Activated CD8-positive, alpha-beta T cell treated with anti-CD3 and anti-CD28 coated beads for 36 hours (primary cell): ENCODE measurements at places on chromosomes 13 and 19.

GRCh38 chr13:110533771-110534670 is 27.5 kb downstream of the RAB20 start:
- peaks cover 3% of the 10 kb centered on the region for H3K4me1 ChIP-seq
- no peak overlapping the region for H3K27ac ChIP-seq
- H3K27me3 ChIP-seq = no peaks in the 10 kb centered on the region
- no peaks in the 10 kb centered on the region for H3K36me3 ChIP-seq
- DNase-seq = no peak

GRCh38 chr13:46295491-46296114 is 83.9 kb downstream of the LRRC63 start:
- no peaks in the 10 kb centered on the region for H3K27me3 ChIP-seq
- DNase-seq = peak; percentile 81
- peak overlapping the region; percentile 94 for H3K27ac ChIP-seq

GRCh38 chr19:1829958-1830357 is 17.9 kb upstream of the ATP8B3 start:
- peaks cover 6% of the 10 kb centered on the region for H3K36me3 ChIP-seq
- DNase-seq = no peak
- H3K27ac ChIP-seq = no peak overlapping the region
- no peak overlapping the region for H3K4me3 ChIP-seq
- no peaks in the 10 kb centered on the region for H3K27me3 ChIP-seq

DNA sequence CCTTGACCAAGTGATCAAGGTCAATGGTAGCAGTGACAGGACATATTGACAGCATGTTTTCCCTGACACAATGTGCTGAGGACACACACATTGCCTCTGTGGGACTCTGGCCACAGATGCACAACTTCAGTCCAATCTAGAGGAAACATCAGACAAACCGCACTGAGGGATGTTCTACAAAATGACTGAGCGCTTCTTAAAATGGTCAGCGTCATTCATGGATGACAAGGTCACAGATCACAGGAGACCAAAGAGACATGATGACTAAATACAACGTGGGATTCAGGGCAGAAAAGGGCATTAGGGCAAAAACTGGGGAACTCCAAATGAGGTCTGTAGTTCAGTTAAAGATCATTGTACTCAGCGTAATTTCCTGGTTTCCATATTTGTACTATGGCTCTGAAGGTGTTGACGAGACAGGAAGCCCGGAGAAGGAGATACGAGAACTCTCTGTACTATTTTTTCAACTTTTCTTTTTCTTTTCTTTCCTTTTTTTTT is 20.6 kb downstream of the PBX4 start:
- peak overlapping the region; percentile 74 for H3K4me3 ChIP-seq
- H3K36me3 ChIP-seq = peaks cover 30% of the 10 kb centered on the region
- H3K27ac ChIP-seq = peak overlapping the region; percentile 100
- DNase-seq = peak; percentile 81

DNA sequence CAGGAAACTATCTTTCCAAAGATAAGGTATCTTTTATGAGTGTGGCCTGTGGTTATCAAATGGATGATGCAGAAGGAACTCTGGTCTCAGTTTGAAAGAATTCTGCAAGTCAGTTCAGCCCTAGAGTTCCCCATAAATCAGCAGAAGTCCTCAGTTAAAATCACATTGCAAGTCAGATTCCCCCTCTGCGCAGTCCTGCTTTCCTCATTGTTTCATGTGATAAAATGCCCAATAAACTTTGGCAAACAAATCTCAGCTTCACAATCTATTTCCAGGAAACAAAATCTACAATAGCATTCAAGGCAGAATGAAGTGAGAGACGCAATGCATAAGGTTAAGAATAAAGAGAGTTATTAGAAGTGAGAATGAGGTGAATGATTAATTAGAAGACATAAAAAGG is 216.3 kb upstream of the KLHL1 start:
- no peaks in the 10 kb centered on the region for H3K4me1 ChIP-seq
- no peak overlapping the region for H3K27ac ChIP-seq
- no peaks in the 10 kb centered on the region for H3K36me3 ChIP-seq
- no peak overlapping the region for H3K4me3 ChIP-seq
- DNase-seq = no peak
- H3K27me3 ChIP-seq = no peaks in the 10 kb centered on the region

DNA sequence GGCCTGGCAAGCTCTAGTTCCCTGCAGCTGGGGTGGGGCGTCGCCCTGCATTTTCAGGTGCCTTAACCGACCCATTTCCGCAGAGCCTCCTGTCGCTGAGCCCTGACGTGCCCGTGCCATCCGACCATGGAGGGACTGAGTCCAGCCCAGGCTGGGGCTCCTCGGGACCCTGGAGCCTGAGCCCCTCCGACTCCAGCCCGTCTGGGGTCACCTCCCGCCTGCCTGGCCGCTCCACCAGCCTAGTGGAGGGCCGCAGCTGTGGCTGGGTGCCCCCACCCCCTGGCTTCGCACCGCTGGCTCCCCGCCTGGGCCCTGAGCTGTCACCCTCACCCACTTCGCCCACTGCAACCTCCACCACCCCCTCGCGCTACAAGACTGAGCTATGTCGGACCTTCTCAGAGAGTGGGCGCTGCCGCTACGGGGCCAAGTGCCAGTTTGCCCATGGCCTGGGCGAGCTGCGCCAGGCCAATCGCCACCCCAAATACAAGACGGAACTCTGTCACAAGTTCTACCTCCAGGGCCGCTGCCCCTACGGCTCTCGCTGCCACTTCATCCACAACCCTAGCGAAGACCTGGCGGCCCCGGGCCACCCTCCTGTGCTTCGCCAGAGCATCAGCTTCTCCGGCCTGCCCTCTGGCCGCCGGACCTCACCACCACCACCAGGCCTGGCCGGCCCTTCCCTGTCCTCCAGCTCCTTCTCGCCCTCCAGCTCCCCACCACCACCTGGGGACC is 1.2 kb downstream of the ZFP36 start:
- peak; percentile 83 for DNase-seq
- peaks cover 28% of the 10 kb centered on the region for H3K36me3 ChIP-seq
- H3K27me3 ChIP-seq = peaks cover 2% of the 10 kb centered on the region
- H3K4me3 ChIP-seq = peak overlapping the region; percentile 79

DNA sequence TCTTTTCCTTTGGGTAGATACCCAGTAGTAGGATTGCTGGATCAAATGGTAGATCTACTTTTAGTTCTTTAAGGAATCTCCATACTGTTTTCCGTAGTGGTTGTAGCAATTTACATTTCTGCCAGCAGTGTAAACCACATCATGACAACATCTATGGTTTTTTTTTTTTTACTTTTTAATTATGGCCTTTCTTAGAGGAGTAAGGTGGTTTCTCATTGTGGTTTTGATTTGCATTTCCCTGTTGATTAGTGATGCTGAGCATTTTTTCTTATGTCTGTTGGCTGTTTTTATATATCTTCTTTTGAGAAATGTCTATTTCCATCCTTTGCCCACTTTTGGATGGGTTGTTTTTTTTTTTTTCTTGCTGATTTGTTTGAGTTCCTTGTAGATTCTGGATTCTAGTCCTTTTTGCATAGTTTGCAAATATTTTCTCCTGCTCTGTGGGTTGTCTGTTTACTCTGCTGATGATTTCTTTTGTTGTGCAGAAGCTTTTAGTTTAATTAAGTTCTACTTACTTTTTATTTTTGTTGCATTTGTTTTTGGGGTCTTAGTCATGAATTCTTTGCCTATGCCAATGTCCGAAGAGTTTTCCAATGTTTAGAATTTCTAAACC is 38.8 kb downstream of the TDRD3 start:
- H3K27me3 ChIP-seq = no peaks in the 10 kb centered on the region
- no peak for DNase-seq
- peaks cover 20% of the 10 kb centered on the region for H3K4me1 ChIP-seq

- DNase-seq = no peak
- H3K27me3 ChIP-seq = no peaks in the 10 kb centered on the region
- H3K4me3 ChIP-seq = no peak overlapping the region
- H3K27ac ChIP-seq = no peak overlapping the region
Observed at GRCh38 chr13:46629811-46630413, 76.9 kb downstream of the LRCH1 start.

- no peaks in the 10 kb centered on the region for H3K4me1 ChIP-seq
- H3K27me3 ChIP-seq = peaks cover 2% of the 10 kb centered on the region
- no peak for DNase-seq
- H3K27ac ChIP-seq = no peak overlapping the region
Observed at GRCh38 chr13:28041031-28041461, 52.6 kb upstream of the URAD start.

DNA sequence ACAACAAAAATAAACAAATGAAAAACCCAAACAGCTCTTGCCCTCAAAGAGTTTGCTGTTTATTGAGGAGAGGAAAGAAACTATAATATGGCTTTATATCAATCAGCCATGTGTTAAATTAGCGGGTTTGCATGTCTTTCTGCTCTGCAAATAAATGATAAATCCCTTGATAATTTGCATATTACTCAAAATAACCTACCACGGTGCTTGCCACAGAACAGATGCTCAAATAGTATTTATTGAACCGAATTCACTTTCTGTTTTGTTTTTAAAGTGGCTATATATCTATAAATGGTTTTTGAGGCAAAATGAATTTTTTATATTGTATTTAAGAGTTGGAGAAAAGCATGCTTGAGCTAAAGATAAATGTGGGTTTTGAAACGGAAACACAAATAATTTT is 428.1 kb downstream of the ITGBL1 start:
- no peak for DNase-seq
- H3K27ac ChIP-seq = no peak overlapping the region
- H3K4me3 ChIP-seq = no peak overlapping the region
- H3K27me3 ChIP-seq = peaks cover 2% of the 10 kb centered on the region

DNA sequence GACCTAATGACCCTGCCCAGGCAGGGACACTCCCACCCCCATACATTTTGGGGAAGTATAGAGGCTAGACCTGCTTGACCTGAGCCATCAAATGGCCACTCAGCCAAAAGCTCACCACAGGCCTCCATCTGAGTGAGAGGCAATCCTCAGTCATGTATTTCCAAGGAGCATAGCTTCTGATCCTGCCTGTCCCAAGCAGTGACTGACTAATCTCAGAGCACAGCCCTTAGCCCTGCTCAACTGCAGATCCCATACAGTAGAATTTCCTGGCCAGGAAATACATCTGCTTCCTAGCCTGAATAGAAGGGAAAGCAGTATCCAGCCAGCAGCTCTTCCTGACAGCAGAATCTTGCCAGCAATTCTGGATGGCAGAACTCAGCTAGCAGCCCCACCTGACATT is 880.6 kb upstream of the GPC6 start:
- DNase-seq = no peak
- no peaks in the 10 kb centered on the region for H3K4me1 ChIP-seq
- H3K27me3 ChIP-seq = no peaks in the 10 kb centered on the region

DNA sequence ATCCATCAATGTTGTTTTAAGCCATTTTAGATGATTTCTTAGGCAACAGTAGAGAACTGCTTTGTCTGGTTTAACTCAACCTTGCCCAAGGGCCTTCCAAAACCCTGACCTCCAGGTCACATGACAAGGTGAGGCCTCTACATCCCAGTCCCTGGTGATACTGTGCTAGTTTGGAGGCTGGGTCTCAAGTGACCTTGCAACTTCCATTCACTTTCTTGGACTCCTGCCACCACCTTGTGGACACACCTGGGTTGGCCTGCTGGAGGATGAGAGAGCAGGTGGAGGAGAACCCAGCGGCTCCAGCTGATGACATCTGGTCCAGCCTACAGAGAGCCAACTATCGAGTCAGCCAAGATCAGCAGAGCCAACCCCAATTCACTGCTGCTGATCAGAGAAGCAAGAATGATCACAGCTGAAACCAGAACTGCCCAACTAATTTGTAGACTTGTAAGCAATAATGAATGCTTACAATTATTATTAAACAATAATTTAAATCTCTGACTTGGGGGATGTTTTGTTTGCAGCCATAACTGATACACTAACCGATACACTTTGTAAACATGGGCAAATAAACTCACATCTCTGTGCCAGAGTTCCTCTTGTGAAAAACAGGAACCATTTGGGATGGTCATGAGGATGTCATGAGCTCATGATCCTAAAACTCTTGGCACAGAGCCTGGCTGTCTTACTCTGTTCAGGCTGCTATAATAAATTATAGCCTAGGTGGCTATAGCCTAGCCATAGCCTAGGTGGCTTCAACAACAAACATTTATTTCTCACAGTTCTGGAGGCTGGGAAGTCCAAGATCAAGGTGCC is 11.5 kb downstream of the FAM187B start:
- no peak overlapping the region for H3K4me3 ChIP-seq
- peak; percentile 72 for DNase-seq
- H3K27ac ChIP-seq = peak overlapping the region; percentile 74

GRCh38 chr13:40137400-40137799 is 481.9 kb downstream of the COG6 start:
- DNase-seq = no peak
- peaks cover 15% of the 10 kb centered on the region for H3K4me1 ChIP-seq
- no peak overlapping the region for H3K27ac ChIP-seq
- no peak overlapping the region for H3K4me3 ChIP-seq
- H3K27me3 ChIP-seq = no peaks in the 10 kb centered on the region
- H3K36me3 ChIP-seq = no peaks in the 10 kb centered on the region

DNA sequence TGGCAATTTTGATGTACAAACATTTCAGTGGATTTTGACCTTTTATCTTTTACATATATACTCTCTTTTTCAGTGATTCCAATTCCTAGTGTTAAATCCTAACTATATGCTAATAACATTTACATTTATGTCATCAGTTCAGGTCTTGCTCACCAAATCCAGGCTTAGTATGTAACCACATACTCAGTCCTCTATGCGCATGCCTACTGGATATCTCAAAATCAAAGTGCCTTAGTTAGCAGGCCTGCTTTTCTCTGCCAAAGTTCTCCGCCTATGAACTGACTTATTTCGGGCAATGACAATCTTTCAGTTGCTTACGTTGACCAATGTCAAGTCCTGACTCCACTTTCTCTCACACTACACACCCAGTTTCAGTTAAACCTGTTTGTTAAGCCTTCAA is 478.5 kb upstream of the SLITRK1 start:
- H3K27me3 ChIP-seq = no peaks in the 10 kb centered on the region
- no peaks in the 10 kb centered on the region for H3K36me3 ChIP-seq
- no peak for DNase-seq
- H3K4me1 ChIP-seq = no peaks in the 10 kb centered on the region

DNA sequence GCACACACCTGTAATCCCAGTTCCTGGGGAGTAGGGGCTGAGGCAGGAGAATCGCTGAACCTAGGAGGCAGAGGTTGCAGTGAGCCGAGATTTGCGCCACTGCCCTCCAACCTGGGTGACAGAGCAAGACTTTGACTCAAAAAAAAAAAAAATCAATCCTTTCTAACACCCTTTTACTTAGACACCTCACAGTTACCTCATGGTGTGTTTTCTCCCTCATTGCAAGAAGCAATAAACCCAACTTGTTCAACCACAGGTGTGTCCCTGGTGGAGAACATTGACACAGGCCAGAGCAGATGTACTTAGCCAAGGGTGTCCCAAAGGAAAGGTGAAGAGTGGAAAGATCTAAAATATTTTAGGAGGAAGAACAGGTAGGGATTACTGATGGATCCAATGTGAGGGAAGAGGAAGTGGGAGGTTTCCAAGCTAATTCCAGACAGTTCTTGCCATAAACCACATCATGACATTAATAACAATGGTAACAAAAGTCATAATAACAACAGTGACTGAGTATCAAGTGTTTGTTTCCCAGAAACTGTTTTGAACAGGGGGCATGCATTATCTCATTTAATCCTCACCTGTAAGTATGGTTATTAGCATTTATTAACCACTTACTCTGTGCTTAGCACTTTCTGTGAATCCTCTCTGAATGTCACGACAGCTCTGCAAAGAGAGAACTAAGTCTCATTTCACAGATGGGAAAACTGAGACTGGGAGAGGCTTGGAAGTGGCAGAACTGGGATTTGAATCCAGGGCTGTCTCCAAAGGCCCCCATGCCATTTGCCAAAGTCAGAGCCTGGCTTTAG is 3.1 kb upstream of the LYPD3 start:
- DNase-seq = no peak
- no peaks in the 10 kb centered on the region for H3K36me3 ChIP-seq
- H3K27me3 ChIP-seq = no peaks in the 10 kb centered on the region
- peak overlapping the region; percentile 70 for H3K27ac ChIP-seq
